ENCODE measurements at places on chromosomes 7 and 10.

- no peak for DNase-seq
Measured at GRCh38 chr7:150685219-150686029, at the start of gene GIMAP2. GIMAP2 (plus strand) TSS chr7:150685706; CDS start chr7:150687060, 1,354 bp downstream.

DNA sequence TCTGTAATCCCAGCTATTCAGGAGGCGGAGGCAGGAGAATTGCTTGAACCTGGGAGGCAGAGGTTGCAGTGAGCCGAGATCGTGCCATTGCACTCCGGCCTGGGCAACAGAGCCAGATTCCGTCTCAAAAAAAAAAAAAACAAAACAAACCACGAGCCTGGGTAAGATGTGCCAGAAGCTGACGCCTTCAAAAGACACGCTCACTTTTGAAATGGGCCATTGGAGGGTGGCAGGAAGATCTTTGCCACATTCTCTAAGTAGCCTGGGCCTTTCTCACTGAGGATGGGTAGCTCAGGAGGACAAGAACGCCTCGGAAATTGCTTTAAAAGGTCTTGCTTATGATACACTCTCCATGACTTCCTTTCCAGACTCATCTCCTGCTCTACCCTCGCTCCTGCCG lies 172.7 kb downstream of the SH3PXD2A start:
- DNase-seq = no peak

GRCh38 chr10:20768843-20769242 lies 128.3 kb downstream of the NEBL start:
- no peak for DNase-seq

GRCh38 chr10:117271427-117271826 lies 30.5 kb downstream of the SLC18A2 start:
- no peak for DNase-seq

- no peak for DNase-seq
Measured at GRCh38 chr10:83522456-83522855, 616.9 kb upstream of the GHITM start.

- DNase-seq = no peak
Measured at GRCh38 chr7:1015196-1016121, 28.9 kb upstream of the GPR146 start.

DNA sequence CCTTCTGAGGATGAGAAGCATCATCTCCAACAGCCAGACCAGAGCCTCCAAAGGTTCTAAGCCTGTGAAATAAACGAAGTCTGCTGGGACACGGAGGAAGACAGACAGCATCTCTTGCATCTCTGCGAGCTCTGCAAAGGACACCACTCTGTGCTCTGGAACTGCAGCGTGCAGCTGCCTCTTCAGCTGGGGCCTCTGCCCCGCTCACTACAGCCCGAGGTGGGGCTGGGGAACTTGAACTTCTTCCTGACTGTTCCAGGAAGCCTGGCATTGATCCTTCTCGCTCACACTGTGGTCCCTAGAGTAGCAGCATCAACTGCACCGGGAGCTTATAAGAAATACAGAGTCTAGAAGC lies 163.3 kb downstream of the USP6NL start:
- DNase-seq = no peak

Data from activated T-cell treated with anti-CD3 and anti-CD28 coated beads for 24 hours (primary cell).